GM23248 (cell line): ENCODE measurements at places on chromosomes 7 and 10. TPM values are rescaled to one million over a fixed set of nuclear protein-coding genes. Genes with fewer than 3 reads are reported as not detected.

DNA sequence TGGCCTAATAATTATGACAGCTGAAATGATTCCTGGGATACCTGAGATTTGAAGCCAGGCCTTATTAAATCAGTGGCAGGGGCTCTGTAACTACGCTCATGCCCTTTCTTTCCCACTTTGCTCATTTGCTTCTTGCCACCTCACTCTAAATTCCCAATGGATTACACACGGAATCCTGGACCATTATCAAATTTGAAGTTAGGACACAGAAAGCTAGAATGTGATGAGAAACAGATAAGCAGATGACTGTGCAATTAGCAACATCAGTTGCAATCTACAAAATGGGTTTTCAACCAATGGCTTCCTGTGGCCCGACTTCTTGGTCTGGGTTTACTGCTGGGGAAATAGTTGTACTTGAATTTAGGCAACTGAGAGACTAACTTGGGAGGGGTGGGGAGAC is 374.3 kb downstream of the INHBA start:
- peak; percentile 55 for DNase-seq
- H3K36me3 ChIP-seq, result no peaks in the 10 kb centered on the region
- H3K27me3 ChIP-seq, result no peaks in the 10 kb centered on the region

C7orf33 gene
- total RNA-seq, result not detected in 2 replicates

- no peak for DNase-seq
- no peak overlapping the region for H3K4me3 ChIP-seq
- no peaks in the 10 kb centered on the region for H3K36me3 ChIP-seq
- H3K4me1 ChIP-seq, result no peaks in the 10 kb centered on the region
- H3K27me3 ChIP-seq, result no peaks in the 10 kb centered on the region
Measured at GRCh38 chr10:78658645-78659597, 409.8 kb upstream of the ZMIZ1 start.

CYP26C1 gene
- total RNA-seq, result not detected in 2 replicates

DNA sequence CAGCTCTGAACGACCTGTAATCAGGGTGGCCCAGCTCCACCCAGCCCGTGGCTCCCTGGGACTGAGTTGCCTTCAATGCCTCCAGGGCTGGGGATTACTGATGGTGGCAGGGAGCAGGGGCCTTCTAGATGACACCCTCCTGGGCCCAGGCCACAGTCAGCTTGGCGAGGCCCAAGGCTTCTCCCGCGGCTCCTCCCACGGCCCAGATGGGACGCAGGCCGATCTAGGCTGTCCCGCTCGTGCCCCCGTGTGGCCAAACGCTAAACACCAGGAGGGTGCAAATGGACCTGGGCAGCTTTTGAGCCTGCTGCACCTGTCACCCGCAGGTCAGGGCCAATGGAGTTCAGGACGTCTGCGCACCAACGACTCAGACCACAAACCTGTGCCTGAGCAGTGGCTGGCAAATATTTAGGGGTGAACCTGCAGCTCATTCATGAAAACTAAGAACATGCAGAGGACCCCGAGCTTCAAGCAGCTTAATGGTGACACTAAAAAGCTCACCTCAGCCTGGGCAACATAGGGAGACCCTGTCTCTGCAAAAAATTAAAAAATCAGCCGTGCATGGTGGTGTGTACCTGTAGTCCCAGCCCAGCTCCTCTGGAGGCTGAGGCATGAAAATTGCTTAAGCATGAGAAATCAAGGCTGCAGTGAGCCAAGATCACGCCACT is 43.2 kb downstream of the ASB13 start:
- H3K27ac ChIP-seq, result peak overlapping the region; percentile 71
- H3K4me1 ChIP-seq, result peaks cover 25% of the 10 kb centered on the region
- H3K27me3 ChIP-seq, result no peaks in the 10 kb centered on the region
- DNase-seq, result peak; percentile 95
- no peaks in the 10 kb centered on the region for H3K36me3 ChIP-seq
